Glutamatergic neuron (in vitro differentiated cells): ENCODE measurements at places on chromosomes 1 and 21. TPM values are rescaled to one million over a fixed set of nuclear protein-coding genes. Genes with fewer than 3 reads are reported as not detected.

DNA sequence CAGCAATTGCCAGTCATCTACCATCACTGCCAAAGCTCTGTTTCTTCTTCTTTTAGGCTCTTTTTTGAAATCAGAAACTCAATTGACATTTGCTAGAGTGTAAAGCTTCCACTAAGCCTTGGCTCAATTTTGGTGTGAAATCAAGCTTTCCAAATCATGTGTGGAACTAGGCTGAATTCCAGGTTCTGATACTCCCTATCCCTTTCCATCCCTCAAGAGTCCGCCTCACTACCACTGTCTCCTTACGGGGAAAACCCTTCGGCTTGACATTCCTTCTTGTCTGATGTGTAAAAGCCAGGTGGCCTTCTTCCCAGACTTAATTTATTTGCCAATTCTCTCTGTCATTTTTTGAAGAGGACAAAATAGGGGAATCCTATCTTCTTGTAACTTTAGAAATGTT, 47.2 kb upstream of the PRMT6 start:
- no peak for DNase-seq

- no peak for DNase-seq
These were observed 294.0 kb downstream of the LRRC40 start for GRCh38 chr1:69911301-69911801.

GRCh38 chr1:156368157-156368658, 803 bp upstream of the RHBG start:
- no peak for DNase-seq

The LRRC38 gene
- total RNA-seq = not detected

DNA sequence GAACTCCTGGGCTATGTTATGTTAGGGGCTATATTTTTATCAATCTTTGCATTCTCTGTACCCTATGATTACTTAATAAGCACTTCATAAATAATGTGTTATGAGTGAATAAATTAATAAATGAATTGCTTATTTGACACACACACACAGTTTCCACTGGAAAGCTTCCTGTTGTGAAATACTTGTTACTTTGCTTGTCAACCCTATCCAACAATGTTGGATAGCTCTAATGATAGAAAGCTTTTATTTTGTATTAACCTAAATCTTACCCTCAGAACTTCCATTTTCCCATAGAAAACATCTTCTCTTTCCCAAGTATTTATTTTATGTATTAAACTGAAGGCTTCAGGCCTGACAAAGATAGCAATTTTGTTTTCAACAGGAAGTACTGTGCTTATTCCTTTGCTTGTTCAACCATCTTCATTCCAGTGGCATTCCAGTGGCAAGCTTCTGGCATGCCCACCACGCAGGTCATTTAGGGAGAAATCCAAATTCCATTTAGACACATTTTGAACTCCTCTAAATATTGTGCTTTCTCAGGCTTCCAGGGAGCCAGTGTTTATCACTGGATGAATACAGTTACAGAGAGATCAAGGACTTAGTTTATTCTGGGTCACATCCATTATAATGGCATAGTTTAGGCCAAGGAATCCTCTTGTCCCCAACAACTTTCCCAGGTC, 134.4 kb downstream of the TGFB2 start:
- DNase-seq = no peak

- DNase-seq = no peak
These were observed 536.6 kb upstream of the NR5A2 start for GRCh38 chr1:199490769-199491527.

DNA sequence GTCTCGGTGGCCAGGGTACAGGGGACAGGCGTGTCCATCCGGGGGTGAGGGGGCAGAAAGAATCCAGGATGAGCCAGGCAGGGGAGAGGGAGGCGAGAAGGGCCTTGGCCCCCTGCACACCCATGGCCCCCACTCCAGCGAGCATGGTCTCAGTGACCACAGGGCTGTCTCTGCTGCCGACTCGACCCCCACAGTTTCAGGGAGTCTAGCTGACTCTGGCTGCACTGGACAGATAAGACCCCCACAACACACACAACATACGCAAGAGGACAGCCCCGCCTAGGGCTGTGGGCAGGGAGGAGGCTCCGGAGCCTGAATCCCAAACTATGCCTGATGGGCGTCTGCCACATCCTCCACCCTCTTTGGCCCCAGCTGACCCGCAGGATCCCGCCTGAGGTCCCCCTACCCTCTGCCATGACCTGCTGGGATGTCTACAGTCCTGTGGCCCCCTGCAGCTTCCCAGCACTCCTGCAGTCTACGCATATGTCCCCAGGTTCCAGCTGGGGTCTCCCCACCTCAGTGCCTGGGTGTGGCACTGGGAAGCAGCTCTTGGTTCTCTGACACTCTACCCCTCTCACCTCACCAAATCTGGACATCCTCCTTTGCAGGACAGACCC, 22.0 kb downstream of the WNT9A start:
- peak; percentile 8 for DNase-seq

- no peak for DNase-seq
These were observed 16.3 kb downstream of the URB2 start for GRCh38 chr1:229642376-229642775.

GRCh38 chr1:99788896-99789295, 22.5 kb upstream of the FRRS1 start:
- no peak for DNase-seq

DNA sequence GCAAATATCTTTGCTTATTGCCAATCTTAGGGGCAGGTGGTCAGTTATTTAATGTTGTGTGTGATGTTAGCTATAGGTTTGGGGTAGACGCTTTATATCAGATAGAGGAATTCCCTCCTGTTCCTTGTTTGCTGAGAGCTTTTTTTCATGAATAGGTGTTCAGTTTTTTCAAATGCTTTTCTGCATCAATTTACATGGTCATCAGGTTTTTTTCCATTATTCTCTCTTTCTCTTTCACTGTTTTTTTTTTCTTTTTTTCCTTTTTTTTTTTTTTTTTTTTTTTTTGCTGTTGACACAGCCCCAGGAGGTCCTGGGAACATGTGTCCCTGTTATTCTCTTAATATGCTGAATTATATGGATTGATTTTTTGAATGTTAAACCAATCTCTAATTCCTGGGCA, 3.0 kb upstream of the SLC25A33 start:
- no peak for DNase-seq

- DNase-seq = no peak
These were observed 5.5 kb upstream of the PLEKHM2 start for GRCh38 chr1:15678578-15678977.

The GPR89B gene
- 26.0 TPM for total RNA-seq

DNA sequence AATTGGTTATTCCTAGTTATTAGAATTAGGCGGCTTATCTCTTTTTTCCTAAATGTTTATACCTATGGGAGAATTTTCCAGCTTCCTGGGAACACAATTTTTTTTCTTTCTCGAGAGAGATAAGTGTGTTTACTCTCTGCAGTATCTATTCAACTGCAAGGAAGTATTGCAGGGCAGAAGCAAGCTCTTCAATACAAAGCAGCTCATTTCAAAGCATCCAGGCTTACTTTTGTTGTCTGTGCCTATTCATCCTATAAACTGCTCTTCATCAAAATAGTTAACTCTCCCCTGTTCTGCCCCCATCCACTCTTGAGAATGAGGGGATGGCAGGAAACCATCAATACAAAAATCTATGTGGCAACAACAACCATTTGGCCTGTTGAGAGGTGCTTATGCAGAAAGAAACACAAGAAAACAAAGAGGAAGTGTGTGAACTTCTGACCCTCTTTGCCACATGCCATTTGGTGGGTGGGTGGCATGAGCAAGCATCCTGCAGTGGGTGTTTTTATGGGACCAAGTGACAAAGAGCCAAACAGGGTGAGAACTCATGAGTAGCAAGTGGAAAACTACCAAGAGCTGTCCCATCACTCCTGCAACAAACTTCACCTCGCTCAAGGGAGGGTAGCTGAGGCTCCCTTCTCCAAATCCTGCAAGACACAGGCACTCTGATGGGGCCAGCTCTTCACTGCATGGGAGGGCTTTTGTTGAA, 50.6 kb upstream of the MRPS6 start:
- no peak for DNase-seq

The ATP8B2 gene
- 68.7 TPM for total RNA-seq

DNA sequence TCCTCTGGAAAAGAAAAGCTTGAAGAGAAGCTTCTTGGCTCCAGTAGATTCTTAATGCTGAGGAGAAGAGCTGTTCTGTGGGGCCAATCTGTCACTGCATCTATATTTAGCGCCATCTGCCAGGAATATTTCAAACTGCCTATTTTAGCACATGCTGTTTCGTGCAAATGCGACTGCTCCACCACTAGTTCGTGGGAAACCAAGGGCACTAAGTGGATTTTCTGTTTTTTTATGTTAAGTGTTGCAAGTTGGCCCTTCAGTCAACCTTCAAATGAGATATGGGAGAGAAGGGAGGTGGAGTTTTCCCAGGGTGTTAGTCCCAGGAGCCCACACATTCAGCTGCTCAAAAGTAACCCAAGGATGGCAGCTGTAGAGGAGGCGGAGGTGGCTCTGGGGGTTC, 91.9 kb downstream of the TSEN15 start:
- DNase-seq = no peak

DNA sequence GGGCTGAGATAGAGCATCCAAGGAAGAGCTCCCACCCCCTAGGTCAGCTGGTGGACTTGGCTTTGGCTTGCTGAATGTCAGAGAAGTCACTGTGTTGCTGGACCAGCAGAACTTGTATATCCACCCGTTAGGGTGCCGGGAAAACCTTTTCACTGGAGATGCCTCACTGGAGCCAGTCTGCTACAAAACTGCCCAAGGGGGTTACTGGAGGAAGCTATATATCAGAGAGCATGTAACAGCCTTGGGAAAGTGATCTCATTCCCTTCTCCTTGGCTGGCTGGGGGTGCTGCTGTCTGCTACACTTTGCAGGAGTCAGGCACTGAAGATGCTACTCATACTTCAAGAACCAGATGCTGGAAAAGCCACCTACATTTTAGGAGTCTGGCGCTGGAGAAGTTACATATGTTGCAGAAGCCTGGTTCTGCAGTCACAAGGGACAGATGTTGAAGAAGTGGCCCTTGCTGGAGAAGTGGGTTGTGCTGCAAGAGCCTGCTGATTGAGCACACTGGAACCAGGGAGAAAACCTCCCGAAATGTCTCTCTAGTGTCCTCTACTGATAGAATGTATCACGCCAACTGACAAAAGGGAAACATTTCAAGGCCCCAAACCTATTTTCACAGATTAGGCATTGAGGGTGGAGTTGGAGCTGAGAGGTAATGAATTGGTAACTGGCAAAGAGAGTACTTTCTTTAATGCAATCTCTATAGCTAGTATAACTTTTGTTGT, 250.6 kb downstream of the SPATA17 start:
- DNase-seq = no peak

DNA sequence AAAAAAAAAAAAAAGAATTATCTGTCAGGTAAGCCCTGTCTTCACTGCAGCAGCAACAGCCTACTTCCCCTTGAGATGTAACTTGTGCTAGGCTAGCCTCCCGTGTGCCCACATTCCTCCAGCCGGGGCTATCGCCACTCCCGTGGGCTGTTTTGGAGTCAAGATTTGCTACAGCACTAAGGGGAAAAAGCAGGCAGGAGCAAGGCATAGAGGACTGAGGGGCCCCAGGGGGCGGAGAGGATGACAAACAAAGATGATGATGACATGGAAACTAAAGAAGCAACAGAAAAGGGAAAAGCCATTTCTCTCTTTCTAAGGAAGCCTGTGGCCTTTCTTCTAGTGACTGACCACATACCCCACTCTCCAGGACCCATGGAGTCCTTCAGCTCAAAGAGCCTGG, 1.9 kb downstream of the TNFAIP8L2 start:
- DNase-seq = no peak

DNA sequence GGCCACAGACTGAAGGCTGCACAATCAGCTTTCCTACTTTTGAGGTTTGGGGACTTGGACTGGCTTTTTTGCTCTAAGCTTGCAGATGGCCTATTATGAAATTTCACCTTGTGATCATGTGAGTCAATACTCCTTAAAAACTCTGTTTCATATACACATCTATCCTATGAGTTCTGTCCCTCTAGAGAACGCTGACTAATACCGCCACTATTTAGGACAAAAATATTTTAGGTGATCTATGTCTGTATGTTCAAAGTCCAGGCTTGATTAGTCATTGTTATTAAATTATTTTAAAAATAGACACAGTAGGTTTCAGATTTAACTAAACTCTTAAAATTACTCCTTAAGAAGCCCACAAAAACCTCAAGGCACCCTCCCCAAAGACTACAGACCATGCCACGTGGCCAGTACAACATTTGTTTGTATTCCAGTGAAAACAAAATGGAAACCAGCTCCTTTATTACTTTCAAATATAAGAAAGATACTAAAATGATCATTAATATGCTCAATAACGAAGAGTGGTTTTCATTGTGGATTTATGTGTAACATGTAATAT, 63.1 kb downstream of the TMPRSS15 start:
- no peak for DNase-seq

GRCh38 chr1:92749024-92749634, 35.8 kb downstream of the EVI5 start:
- DNase-seq = no peak

DNA sequence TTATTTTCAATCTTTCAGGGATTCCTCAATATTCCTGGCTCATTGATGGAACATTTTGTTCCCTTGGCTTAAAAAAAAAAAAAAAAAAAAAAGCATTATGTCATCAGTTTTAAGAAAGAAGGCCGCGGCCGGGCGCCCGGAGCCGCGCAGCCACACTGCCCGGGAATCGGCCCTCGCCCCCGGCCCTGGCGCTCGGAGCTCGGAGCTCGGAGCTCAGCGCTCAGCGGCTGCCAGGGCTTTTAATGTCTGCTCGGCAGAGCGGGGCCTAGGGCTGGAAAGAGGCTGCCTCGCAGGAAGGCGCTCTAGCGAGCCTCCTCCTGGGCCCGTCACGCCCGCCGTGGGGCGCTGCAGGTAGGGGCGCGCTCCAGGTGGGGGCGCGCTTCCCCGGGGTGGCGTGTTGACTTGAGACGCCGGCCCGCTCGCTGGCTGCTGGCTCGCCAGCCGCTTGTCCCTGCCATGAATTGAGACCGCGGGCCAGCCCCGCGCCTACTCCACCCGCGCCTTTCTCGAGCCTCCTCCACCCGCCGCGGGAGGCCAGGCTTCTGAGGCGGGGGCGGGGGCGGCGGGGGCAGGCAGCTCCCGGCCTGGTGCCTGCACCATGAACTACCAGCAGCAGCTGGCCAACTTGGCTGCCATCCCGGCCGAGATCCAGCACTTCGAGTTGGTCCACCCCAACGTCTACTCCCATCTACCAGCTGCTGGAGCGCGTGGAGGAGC, 5.4 kb upstream of the TDRD5 start:
- DNase-seq = peak; percentile 73

The TIE1 gene
- 11.3 TPM for total RNA-seq

DNA sequence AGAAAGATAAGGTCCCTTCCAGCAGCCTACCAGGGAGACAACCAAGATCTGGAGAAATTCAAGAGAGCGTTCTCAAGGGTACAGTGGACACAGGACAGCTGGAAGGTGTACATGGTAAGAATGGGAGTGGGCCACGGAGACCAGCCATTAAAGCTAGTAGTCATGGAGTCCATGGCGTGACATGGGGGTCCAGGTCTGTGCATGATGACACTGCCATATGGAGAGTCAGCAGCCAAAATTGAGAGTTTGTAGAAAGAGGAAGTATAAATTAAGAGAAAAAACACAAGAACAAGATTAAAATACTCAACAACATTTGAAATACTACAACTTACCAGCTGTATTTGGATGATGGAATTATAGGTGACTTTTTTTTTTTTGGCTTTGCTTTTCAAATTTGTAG, 7.9 kb upstream of the LORICRIN start:
- DNase-seq = no peak
